GM03348 (cell line): ENCODE measurements at places on chromosomes 1 and 21.

DNA sequence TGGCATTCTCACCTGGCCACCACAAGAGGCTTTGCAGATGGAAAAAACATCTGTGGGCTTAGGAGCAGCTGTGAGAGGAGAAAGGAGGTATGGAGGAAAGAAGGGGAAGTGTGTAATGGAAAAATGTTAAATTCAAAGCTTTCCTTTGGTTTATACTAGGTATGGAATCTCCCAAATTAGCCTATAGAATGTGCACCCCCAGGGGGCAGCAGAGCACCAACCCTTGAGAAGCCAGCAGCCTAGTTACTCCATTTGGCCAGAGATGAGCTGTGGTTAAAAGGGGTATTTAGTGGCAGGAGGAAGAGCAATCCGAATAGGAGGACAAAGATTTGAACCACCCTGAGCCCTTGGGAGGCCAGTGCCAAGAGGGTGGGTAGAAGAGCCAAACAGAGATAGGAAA, 97.5 kb upstream of the CTTNBP2NL start:
- peak; percentile 74 for DNase-seq

- peak; percentile 60 for DNase-seq
Observed at GRCh38 chr1:244231193-244231571, 180.1 kb downstream of the ZBTB18 start.

GRCh38 chr1:114122941-114123618, 30.6 kb downstream of the SYT6 start:
- DNase-seq = peak; percentile 43

DNA sequence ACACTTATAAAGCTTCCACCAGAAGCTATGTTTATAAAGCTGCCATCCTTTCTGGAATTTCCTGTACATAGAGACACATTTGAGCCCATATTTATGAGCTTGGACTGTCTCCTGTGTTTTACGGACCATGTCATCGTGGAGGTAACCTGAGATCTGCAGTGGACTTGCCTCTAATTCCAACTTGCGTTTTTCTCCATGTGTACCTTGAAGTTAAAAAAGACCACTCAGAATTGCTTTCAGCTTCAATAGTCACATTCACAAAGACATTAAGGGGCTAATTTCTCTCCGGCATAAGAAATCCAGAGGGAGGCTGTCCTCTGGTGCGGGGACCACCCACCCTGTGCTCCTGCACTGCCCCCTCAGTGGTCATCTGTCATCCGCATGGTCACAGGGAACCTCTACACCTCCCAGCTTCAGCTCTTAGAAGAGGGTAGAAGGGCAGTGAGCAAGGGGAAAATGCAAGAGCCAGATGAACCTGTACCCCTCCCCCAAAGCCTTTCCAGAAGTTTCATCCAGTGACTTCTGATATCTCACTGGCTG, 521.4 kb upstream of the CAMK1G start:
- no peak for DNase-seq

DNA sequence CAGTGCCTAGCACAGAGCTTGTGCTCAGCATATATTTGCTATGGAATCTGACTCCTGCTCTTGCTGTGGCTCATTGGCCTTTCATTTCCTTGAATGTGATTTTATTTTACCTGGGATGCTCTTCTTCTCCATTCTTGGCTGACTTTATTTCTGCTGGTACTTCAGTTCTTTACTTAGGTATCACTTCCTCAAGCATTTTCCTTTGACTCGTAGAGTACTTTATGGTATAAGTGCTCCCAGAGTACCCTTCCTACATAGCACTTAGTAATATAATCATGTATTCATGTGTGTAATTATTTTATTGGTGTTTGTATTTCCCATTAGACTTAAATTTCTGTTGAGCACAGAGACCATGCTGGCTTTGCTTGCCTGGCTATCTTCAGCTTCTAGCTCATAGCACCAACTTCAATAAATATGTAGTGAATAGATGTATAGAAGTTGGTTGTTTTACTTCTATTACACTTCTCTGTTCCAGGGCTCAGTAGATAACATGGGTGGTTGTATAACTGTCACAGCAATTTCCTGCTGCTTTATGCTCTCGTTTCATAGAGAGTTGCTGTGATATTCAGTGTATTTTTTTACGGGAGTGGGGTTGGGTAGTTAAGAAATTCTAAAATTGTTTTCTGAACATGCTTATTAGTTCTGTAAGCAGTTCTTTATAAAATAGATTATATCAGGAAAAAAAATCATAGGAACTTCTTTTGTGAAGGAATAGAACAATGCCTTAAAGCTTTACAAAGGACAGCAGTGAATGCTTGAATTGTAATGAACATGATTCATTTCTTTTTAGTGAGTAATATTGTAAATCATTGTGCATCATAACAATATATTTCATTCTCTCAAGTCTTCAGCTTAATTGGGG, 112.2 kb downstream of the NEK7 start:
- DNase-seq = no peak

DNA sequence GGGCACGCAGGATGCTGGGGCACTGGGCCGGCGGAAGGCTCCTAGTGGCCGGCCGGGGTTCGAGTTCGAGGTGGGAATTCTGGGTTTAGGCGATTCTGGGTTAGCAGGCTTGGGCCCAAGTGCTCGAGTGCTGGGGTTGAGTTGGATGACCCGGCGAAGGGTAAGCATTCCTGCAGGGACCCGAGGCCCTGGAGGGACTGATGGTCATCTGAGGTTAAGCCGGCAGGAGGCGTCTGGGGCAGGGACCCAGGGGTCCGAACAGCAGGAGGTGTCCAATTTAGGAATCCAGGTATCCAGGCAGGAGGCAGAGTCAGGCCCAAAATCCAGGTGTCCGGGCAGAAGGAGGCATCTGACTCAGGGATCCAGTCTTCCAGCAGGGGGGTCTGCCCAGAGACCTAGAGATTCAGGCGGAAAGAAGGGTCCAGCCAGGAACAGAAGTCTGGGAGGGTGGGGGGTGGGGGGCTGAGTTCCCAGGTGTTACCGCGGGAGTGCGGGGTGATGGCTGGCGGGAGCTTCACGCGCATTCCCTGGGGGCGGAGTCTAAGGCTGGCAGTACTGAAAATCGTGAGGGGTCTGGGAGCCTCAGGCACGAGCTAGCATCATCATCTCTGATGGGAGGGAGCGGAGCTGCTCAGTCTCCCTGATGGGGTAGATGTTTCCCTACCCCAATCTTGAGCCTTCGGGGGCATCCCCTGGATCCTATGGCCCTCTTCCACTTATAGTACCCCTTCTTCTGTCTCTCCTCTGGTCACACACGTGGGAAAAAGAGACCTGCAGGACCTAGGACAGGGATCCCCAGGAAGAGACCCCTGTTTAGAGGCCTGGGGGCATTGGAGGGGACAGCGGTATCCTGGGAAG, 585 bp downstream of the GPR3 start:
- DNase-seq = no peak

DNA sequence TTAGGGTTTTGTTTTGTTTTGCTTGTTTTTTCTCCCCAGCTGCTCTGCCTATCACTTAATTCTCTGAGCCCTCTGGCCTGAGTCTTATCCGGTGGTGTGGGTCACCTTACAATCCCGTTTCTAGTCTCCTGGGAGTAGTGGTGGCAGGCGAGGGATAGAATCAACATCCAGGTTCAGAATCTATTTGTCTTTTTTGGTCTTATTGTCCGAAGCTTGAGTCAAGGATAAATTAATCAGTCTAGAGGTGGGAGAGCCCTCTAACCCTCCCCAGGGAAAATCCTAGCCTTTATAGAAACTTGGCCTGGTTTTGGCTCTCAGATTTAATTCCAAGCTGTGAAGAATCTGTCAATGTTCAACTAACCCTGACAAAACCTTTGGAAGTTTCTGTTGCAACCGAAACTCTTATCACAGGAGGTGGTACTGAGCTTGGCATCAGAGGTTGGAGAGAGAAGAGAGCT, 246.3 kb downstream of the FGGY start:
- no peak for DNase-seq

DNA sequence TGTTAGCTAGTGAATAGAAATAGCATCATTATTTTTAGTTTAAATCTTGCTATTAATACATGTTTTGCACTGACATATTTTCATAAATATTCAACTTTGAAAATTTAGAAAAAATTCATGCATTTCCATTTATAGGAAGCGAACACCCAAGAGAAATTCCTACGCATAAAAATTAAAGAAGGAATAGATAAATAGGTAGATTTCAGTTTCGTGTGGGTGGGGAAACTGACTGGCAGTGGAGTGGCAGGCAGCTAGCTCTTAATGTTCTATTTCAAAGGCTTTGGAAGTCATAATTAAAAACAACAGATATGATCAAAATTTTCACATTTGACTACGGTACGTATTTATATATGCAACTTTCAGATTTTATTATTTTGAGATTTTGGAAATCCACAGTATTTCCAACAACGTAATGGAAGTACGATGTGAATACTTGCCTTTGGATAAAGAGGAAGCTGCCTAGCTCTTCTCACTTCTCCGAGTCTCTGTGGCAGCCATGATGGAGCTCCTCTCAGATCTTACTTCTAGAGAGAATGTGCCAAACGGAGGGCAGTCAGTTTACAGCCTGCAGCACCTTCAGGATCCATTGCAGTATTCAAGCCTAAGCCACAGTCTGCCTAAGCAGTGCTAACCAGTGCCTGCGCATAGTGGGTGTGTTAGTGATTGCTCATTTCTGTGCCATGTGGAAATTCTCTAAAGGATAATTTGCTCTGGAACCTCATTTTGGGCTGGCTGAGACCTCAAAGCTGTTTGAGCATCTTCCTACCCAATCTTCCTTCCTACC, 62.9 kb upstream of the RGS4 start:
- DNase-seq = no peak

DNA sequence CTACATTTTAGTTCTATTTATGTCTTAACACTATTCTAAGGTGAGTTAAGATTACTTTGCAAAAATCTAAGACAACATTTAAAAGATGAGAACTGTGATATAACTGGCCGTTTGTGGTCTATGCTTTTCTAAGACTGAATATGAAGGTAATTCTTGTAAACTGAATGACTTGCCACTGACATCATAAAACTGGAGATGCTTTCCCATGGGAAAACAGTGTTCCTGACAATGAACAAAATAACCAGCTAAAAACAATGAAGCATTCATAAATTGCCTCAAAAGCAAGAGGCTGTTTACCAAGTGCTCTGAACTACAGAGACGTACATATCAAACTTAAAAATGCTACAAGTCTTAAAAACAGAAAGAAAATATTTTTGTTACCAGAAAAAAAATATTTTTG, 54.7 kb downstream of the APP start:
- no peak for DNase-seq

DNA sequence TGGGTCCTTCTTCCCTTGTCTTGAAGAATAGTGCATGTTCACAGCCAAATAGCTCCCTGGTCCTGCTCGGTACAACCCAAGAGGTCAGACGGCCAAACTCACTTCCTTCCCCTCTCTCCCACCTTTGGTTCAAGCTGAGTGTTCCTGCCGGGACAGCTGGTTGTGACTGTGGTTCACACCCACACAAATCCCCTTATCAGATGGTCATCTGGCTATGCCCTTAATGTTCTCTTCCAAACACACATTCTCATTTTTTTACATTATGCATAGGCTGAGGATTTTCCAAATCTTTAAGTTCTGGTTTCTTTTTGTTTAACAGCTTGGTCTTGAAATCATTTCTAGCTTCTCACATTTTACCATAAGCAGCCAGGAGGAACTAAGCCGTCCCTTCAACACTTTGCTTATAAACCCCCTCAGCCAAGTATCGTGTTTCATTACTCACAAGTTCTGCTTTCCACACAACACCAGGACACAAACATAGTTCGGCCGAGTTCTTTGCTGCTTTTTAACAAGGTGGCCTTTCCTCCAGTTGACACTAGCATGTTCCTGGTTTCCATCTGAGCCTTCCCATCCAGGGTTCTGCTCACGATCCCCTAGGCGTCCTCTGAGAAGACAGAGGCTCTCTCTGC, 19.7 kb upstream of the TSPEAR start:
- no peak for DNase-seq

DNA sequence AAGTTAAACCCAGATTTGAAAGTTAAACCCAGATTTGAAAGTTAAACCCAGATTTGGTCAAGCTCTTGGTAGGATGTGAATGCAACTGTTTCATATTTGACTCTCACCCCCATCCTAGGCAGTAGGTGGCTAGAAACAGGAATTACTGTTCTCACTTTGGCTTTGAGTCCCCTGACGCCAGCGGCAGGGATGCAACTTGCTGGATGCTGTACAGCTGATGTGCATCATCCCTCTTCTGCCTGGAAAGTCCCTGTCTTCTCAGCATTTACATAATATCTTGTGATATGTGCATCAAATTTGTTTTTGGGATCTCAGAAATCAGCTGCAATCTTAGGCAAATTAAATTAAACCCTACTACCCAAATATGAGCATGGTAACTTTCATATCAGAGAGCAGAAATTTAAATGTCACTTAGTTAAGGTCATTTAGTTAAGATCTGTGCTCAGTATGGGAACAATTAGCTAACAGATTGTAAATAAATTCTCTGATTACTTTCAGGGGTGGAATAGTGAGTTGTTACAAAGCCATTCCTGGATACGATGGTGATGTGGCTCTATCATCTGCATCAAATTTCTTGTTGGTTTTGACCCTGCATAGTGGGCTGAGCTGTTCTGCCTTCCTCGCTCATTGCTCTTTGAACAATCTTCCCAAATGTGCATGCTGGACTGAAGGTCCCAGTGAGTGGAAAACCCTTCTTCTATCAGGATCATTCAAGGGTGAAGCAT, 6.8 kb upstream of the HAO2 start:
- DNase-seq = no peak

- DNase-seq = peak; percentile 75
Observed at GRCh38 chr1:24142546-24143534, at the start of gene IL22RA1. TSS of gene IL22RA1 (minus strand) at chr1:24143140. CDS start at chr1:24143082, 58 bp downstream.

GRCh38 chr1:29803486-29803885, 567.2 kb downstream of the PTPRU start:
- DNase-seq = no peak

GRCh38 chr1:107524301-107524700, 383.5 kb downstream of the NTNG1 start:
- no peak for DNase-seq

- peak; percentile 42 for DNase-seq
Observed at GRCh38 chr1:20375563-20375962, 84.9 kb downstream of the VWA5B1 start.

- no peak for DNase-seq
Observed at GRCh38 chr21:42626171-42626570, 27.2 kb upstream of the PDE9A start.

GRCh38 chr1:64848136-64848535, 103.3 kb downstream of the RAVER2 start:
- no peak for DNase-seq

GRCh38 chr1:54215523-54215922, 15.6 kb downstream of the MRPL37 start:
- no peak for DNase-seq

DNA sequence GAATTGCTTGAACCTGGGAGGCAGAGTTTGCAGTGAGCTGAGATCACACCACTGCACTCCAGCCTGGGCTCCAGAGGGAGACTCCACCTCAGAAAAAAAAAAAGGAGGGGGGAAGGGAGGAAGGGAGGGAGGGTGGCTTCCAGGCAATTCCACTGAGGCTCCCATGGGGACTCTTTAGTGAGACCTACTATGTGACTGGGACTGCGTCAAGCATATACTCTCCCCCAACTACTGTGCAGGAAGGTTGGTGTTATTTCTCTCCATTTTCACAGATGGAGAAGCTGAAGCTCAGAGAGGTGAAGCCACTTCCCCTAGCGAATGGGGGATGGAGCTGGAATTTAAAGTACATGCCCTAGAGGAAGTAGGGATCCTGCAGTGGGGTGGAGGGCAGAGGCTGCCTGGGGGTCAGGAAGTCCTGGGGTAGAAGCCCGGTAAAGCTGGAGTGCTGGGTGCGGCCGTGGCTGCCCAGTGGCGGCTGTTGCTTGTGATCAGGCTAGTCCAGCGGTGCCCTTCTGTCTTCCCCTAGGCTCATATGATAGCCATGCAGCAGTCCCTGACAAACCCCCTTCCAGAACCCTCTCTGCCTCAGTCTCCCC, 40.3 kb downstream of the RAP1GAP start:
- no peak for DNase-seq
